Activated naive CD4-positive, alpha-beta T cell treated with Interleukin-2 at 50 U/mL for 16 hours (primary cell): ENCODE measurements at places on chromosomes 1 and 21.
A peak's percentile ranks its signal among the peaks of the same experiment; 100 is the strongest.

DNA sequence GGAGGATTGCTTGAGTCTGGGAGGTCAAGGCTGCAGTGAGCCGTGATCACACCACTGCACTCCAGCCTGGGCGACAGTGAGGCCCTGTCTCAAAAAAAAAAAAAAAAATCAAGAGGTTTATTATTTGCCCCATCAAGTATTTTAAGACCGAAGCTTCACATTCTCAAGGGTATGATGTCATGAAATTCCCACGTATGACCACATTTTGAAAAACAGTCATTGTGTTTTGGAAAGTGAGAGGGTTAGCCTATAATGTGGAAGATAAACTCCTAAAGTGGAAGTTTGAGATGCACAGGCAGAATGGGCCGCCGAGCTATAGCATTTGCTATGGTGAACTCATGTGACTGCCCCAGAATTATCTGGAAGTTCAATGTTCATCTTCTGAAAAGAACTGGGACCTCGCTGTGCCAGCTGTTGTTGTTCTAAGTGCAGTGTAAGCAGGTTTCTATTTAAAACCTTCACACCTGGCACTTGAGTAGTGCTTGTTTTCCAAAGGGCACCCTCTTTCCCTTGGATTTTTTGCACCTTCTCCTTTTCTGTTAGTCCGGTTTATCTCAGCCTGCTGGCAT is 96.9 kb upstream of the SLC25A33 start:
- no peak for DNase-seq

DNA sequence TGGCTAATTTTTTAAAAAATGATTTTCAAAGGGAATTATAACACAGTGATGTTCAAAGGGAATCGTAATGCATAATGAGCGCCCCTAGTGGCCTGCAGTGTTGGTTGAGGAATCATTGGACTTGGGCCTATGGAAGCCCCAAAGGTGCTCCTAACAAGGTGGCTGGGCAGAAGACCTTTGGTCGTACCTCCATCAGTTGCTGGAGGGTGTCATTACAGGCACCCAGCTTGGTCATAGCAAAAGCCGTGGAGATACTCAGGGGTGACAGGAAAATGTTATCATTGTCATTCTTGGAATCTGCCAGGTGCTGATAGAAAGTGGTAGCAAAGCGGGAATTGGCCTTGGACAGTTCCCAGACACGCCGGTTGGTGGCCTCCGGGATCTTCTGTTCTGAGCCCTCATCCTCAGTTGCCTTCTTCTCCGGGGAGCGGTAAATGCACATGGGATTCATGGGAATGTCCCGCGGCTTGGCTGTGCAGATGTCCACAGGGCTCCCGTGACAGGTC is 2.7 kb downstream of the SERPINC1 start:
- DNase-seq, result peak; percentile 23

DNA sequence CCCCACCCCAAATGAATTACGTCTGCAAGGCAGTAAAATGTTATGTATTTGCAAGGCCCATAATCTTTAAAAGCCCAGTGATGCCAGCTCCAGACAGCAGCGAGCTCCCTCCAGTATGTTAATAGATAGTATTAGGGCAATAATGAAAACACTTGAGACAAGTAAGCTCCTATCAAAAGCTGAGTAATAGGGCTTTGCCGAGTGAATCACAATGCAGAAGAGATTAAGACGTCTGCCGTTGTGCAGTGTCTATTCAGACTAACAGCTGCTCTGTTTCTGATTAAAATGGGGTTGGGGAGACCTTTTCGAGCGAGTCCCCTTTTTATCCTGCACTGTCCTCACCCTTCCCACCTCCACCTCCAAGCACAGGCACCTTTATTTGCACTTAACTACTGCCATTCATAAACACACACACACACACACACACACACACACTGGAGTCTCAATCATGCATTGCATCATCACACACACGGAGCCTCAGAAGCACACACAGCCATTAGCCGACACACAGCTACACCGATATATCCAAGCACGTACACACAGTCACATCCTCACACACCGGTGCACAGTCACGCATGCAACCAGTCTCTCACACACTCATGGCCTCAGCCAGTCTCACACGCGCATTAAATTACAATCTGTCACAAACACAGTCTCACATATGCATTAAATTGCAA is 46.0 kb upstream of the FOXO6 start:
- no peak for DNase-seq

DNA sequence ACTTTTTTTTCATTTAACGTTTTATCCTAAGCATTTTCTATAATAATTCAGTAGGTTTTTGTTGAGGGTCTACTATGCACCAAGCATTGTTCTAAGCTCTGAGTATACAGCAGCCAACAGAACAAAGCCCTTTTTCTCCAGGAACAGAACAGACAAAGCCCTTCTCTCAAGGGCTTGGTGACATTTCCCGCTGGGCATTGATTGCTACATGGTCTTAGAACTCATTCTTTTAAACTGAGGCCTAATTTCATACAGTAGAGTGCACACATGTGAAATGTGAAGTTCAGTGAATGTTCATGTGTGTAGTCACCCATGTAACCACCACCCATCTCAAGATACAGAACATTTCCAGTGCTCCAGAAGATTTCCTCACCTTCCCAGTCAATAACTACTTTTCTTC is 15.2 kb upstream of the PDIK1L start:
- DNase-seq, result no peak

DNA sequence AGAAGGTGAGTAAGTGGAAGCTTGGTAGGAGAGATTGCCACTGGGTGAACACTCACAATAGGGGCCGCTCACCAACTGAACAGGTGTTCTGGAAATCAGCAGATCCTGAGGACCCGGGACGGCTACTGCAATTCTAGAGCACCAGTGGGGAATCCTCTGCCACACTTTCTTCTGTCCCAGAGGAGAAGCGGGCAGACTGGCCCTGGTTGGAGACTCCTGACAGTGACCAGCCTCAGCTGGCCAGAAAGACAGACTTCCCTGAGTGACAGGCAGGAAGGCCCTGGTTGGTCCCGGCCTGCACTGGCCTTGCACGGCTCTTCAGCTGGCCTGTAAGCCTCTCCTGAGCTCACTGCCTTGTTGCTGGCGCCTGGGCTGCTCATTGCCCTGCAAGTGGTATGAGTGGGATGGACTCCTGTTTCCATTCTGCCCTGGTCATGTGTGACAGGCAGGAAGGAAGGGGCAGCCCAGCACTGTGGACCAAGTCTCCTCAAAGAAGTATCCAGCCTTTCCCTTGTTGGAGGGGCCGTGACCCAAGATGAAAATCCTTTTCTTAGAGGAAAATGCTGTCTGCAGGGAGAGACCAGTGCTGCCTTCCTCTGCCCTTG is 34.5 kb downstream of the MAN1C1 start:
- DNase-seq, result no peak
